HuH-7 (cell line): ENCODE measurements at places on chromosomes 7 and 10.

GRCh38 chr7:118452128-118452527 is 227.6 kb downstream of the ANKRD7 start:
- no peak for DNase-seq

DNA sequence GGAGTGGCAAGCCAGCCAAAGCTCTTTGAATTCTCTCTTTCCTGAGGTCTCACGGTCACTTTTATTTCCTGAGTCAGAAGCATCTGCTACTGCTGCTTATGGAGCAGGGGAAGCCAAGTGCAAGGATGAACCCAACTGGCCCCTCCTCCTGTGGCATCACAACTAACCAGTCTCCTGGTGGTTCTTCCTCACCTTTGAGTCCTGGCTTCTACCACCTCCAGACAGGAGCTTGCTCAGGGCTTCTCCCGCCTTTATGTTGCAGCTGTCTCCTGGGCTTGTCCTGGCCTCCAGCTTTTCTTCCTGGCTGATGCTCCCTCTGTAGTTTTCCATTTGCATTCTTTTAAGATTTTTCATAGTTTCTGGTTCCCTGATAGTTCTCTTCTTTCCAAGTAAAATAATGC is 349.7 kb upstream of the NRP1 start:
- DNase-seq, result no peak

- DNase-seq, result no peak
Observed at GRCh38 chr10:110684800-110685446, 40.8 kb downstream of the RBM20 start.

DNA sequence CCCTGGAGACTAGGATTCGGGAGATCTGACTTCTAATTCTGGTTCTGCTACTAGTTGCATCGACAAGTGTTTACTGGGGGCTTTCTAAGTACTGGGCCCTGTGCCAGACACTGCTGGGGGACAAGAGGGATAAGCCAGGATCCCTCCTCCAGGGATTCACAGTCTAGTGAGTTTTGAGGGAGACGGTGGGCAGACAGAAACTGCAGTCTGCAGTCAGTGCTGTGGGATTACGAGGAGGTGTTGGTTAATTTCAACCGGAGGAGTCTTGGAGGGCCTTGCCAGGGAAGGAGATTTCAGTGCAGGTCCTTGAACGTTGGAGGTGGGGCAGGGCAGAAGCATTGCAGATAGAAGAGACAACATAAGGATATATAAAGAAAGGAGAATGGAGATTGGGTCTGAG is 3.5 kb upstream of the KCNH2 start:
- no peak for DNase-seq

DNA sequence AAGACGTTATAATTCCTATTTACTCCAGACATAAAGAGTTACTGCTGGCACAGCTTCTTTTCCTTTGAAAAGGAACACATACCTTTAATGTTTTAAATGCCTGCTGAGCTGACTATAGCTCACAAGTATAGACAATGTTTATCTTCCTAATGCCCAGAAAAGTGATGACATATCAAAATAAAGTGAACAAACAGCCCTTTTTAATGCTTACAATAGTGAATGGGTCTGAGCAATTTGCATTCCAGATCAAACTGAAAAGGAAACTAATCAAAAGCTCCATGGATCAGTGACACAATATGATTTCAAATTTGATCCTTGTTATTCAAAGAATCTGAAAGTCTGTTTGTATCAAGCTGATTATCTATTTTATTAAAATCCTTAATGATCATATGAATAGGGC is 233.6 kb upstream of the SEMA3E start:
- DNase-seq, result no peak

DNA sequence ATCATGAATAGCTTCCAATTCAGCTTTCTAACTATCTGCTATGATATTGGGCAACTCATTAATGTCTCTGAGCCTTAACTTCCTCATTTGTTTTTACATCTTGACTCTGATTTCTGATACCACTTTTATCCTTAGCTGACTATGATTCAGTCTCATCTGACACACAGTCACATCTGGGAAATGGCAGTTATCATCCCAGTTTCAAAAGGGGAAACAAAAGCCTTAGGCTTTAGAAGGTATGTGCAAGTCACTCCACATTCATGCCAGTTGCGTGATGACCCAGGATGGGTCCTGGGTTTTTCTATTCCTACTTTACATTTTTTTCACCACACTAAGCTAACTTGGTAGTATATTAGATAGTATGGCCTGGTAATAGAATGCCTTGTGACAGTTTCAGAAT is 12.7 kb downstream of the SCIN start:
- no peak for DNase-seq

DNA sequence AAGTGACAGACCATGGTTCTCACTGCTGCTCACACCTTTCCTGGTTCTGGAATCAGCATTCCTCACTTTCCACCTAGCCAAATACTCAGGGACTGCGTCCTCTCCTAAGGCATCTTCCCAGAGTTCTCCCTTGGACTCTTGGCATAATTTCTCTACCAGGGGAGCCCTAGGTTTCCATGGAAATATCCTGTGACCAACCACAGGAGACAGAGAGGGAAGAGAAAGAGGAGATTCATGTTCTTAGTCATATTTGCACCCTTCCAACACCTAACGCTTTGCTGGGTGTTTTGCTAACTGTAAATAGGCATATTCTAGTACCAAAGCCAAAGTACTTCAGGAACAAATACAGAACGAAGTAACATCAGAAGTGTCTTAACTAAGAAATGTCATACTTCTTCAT is 28.6 kb downstream of the DENND11 start:
- DNase-seq, result no peak

GRCh38 chr7:98866765-98867164 is 3.0 kb downstream of the TMEM130 start:
- no peak for DNase-seq

- DNase-seq, result no peak
Observed at GRCh38 chr10:28959850-28960501, 282.7 kb downstream of the BAMBI start.

DNA sequence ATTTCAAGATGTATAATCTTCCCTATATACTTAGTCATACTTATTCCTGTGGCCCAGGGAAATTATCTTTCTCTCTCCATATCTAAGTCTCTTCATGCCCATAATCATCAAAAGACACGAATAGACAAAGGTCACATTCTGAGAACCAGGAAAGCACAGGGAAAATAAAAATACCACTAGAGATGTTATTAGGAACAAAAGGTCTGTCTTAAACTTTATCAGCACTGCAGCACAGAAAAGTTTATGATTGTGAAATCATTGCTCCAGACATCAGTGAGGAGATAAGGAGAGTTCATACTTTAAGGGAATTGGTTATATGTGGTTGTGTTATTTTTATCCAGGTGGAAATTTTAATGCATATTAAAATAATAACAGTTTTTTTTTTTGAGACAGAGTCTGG is 974.6 kb upstream of the CELF2 start:
- no peak for DNase-seq

- no peak for DNase-seq
Observed at GRCh38 chr7:78017591-78018100, 219.1 kb downstream of the PHTF2 start.

DNA sequence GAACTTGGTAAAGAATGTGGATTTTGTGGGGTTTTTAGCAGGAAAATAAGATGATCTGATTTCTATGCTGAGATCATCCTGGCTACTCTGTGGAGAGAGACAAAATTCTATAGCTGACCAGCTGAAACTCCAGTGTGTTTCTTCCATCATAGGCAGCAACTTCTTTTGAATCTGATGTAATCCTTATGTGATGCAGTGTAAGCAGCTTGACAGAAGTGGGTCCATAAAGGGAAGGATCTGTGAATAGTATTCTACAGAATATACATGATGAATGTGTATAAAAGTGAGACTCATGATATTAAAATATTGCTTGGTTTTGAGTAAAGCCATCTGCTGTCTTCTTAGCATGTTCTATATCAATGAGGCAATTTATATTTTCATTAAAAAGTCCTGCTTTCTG is 4.4 kb downstream of the MYO3A start:
- no peak for DNase-seq

DNA sequence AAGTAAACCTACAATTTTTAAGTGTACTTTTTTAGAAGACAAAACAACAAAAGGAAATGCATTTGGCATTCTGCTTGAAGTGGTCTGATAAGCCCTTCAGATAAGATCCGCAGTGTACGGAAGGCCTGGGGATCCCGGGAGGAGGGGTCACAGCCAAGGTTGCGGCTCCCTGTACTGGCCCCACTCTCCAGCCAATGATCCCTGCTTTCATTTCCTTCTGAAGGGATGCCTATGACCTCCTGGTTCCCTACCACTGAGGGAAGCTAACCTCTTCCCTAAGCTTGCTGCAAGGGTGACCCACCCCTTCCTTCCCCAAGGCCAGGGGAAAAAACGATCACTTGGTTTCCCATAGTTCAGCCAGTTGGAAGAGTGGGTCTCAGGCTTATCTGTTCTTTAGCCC is 5.3 kb downstream of the DENND2A start:
- DNase-seq, result no peak

DNA sequence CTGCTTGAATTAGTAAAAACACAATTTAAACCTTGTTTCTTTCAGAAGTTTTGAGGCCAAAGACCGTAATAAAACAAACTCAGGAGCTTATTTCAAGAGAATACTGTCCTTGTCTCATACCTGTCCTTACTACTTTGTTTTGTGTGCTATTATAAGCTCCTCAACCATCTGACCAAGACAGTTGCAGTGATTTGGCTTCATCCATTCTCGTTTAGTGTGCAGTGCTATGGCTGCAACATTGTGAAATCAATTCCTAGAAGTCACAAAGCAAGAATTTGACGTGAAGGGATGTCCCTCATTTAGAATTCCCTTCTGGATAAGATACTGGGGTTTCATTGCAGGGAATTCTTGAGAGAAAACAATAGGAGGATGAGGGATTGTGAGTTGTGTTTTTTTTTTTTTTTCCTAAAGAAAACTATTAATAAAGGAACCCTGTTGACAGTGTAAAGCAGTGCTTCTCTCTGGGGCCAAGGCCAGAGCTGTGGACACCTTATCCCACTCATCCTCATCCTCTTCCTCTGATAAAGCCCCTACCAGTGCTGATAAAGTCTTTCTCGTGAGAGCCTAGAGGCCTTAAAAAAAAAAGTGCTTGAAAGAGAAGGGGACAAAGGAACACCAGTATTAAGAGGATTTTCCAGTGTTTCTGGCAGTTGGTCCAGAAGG is at the start of gene OIT3:
Gene OIT3 (plus strand): TSS at position 604 of the 663 bp plus-strand sequence. CDS start 60 bp downstream, outside the sequence.
- DNase-seq, result no peak

DNA sequence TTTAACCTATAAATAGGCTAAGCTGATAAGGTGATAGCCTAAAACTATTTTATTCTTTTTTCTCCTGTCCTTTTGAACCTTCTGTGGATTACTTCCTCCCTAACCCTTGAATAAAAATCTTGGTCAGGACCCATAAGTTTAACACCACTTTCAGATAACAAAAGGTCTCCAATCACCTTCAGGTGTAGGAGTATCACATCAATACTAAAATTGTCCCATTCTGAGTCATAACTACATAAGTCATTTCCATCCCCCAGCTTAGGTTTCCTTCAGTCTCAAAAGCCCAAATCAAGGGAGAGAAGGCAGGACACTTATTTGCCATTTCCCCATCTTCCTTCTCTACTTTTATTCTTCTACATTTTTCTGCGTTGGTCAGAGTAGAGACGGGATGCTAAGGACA is 56.9 kb upstream of the WNT16 start:
- no peak for DNase-seq

DNA sequence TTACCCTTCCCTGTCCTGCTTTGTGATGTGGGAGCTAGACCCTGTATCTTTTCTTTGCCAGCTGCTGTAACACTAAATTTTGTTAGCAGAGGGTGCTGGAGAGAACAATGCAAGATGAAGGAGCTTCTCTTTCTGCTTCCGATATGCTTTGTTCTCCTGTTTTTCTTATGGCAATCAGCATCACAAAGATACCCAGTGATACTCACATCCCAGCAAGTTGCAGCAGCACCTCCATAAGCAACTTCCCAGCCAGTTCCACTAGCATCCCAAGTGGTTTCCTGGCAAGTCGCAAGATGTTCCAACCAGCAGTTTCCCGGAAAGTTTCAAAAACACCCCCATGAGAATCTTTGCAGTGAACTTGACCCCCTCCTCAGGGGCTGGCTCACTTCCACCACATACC is 148.6 kb downstream of the IMMP2L start:
- DNase-seq, result no peak

GRCh38 chr7:115340828-115341227 is 418.9 kb downstream of the MDFIC start:
- no peak for DNase-seq

DNA sequence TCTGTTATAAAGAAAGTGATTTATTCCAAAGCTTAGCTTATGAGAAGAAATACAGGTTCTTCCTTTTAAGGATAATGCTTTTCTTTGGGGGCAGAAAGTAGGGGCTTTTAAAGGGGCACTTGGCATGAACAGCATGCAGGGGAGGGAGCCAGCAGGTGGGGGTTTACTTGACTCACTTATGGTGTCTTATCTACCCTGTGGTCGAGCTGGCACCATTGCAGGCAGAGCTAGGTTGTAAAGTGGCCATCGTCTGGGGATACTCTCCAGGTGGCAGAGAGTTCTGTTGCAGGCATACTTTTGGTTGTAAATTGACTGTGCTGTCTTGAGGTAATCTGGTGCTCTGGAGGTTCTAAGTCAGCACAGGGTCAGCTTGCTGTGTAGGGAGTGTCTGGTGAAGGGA is 26.3 kb upstream of the IFRD1 start:
- no peak for DNase-seq

DNA sequence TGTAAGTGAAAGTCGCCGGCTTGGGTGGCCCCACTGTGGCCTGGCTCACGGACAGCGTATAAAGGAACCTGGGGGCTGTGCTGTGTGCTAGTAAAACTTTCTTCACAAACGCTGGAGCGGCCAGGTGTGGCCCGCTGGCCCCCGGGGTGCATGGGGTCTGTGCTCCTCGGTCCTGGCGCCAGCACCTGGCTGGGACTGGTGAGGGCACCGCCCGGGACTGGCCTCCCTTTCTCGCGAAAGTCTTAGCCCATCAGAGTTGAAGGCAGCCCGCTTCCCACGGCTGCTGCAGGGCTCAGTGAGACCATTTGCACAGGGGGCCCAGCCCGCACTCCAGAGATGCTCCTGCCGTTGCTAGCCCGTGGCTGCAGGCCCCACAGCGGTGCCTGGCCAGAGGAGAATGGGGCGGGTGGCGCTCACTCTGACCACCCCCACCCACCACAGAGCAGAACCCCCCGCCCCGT is 5.8 kb downstream of the PWWP2B start:
- no peak for DNase-seq

- no peak for DNase-seq
Observed at GRCh38 chr7:85376589-85376988, 189.7 kb upstream of the SEMA3D start.

GRCh38 chr7:130875-131780 is 61.2 kb upstream of the FAM20C start:
- DNase-seq, result no peak

GRCh38 chr10:1734288-1734687 is 3.0 kb downstream of the ADARB2 start:
- DNase-seq, result no peak

DNA sequence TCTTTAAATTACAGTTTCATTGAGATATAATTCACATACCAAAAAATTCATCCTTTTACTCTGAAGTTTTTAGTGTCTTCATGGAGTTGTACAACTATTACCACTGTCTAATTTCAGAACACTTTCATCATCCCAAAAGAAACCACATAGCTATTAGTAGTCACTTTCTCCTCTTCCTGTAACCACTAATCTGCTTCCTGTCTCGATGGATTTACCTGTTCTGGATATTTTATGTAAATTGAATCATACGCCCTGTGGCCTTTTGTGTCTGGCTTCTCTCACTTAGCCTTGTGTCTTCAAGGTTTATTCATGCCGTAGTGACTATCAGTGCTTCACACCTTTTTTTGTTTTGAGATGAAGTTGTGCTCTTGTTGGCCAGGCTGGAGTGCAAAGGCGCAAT is 135.5 kb downstream of the DOCK1 start:
- DNase-seq, result no peak

- no peak for DNase-seq
Observed at GRCh38 chr10:123422261-123422660, 243.9 kb upstream of the GPR26 start.
